Stimulated activated CD4-positive, alpha-beta T cell treated with anti-CD3 and anti-CD28 coated beads, Interleukin-15, amount 100 ng/mL, for 24 hours (primary cell): ENCODE measurements at places on chromosomes 1 and 21.
A peak's percentile ranks its signal among the peaks of the same experiment; 100 is the strongest.

- no peak for DNase-seq
These were observed 329.3 kb upstream of the PRMT6 start for GRCh38 chr1:106727171-106727570.

- DNase-seq: no peak
These were observed 15.9 kb downstream of the LZIC start for GRCh38 chr1:9927259-9927658.

DNA sequence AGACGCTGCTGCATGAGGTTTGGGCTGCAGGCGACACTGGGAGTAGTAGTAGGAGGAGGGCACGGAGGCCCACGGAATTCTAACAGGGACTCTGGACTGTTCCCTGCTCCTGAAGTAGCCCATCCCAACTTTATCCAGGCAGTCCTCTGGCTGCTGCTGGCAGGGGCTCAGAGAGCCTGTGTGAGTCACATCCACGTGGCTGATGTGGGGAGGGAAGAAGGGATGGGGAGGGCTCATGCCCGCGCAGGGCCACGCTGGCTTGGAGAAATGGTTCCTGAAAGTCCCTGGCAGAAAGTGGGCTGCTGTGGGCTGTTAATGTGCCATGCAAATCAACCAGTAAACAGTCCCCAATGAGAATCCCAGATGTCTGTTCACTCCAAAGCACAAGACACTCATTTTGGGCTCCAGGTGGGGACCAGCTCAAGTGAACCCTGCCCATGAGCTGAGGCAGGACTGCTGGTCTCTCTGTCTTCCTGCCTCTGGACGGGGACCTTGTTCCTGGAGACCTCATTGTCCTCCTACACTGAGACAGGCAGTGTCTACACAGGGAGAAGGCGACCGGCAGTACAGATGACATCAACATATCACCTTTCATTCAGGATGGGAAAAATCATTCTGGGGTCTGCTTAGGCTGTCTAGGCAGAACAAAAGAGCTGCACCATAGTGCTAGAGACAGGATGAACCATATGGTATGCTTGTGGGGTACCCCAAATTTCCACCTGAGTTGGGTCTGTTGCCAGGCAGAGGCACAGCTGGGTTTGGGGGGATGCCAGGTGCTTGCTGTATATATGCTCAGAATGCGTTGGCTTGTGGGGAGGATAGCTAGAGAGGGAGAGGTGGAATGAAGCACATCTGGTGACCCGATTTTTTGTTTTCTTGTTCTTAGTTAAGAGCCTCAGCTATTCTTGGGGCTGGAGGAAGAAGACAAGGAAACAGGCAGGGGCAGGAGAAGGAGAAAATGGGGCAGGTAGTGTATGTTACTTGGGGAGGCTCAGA is 57.9 kb upstream of the FMOD start:
- DNase-seq: no peak

- no peak for DNase-seq
These were observed at the start of gene INSRR for GRCh38 chr1:156858959-156859522. Gene INSRR (minus strand): TSS chr1:156859117. CDS start chr1:156858621, 496 bp downstream.

GRCh38 chr21:35603494-35603893 is 456.8 kb downstream of the SETD4 start:
- DNase-seq: no peak

GRCh38 chr1:197027359-197027758 is 39.7 kb downstream of the F13B start:
- DNase-seq: no peak

GRCh38 chr1:36583980-36584782 is 101.5 kb upstream of the CSF3R start:
- no peak for DNase-seq

DNA sequence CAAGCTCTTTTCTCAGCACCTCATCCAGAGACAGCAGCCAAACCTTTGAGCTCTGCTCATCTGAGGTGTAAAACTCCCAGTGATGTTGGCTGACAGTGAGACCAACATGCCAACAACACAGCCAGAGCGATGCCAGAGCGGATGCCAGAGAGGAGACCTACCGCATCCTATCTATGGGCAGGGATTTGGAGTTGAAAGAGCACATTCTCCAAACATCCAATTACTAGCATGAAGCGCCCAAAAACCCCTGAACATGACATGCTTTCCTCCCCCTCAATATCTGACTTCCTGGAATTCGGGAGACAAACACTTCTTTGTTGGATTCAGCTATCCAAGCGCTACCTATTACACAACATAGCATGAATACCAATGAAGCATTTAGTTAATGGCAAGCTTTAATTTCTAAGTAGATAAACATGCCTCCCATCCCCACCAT is 23.1 kb upstream of the PAXBP1 start:
- no peak for DNase-seq

DNA sequence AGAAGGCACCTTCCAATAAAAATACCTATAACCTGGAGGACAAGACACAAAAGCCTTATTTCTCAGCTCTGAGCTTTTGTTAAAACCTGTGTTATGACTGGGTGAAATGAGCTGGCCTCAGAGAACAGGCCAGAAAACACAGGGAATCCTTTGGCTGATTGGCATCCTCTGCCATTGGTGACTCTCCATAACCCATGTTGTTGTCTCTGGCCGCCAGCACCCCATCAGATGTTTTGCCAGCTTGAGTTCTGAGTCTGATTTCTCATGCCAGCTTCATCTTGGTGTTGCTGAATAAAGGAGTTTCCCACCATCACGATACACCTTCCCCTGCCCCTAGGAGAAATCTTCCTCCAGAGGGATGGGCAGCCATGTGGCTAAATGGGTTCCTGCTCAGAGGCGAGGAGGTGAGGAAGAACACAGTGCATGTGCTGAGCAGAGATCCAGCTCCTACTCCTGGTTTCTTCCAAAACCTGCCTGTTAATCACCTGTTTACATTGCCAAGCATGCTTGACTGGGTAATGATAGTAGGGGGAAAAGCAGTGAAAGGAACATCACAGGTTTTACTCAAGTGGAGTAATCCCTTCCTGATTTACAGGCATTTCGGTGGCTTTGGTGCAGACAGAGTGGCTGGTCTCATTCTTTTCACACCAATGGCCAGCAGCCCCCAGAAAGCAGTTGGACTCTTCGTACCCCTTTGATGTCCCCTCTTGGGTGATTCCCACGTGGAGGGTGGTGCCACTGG is 109.8 kb downstream of the ROR1 start:
- DNase-seq: no peak

DNA sequence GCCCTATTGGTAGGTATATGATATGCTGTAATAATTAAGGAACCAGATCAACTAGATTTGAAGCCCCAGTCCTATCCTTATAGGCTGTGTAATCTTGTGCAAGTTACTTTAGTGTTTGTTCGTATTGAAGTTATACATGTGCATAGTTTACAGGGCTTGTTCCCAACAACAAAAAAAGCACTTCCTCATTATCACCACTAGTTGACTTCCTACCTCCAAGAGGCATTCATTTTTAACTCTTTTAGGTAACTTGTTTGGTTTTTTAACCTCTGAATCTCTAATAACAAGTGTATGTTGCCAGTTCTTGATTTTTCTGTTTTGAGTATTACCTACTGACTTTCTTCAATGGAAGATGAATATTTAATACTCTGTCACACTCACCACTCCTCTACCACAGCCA is 71.9 kb downstream of the ST3GAL3 start:
- no peak for DNase-seq

GRCh38 chr1:164772635-164773034 is 213.7 kb downstream of the PBX1 start:
- DNase-seq: peak; percentile 14

DNA sequence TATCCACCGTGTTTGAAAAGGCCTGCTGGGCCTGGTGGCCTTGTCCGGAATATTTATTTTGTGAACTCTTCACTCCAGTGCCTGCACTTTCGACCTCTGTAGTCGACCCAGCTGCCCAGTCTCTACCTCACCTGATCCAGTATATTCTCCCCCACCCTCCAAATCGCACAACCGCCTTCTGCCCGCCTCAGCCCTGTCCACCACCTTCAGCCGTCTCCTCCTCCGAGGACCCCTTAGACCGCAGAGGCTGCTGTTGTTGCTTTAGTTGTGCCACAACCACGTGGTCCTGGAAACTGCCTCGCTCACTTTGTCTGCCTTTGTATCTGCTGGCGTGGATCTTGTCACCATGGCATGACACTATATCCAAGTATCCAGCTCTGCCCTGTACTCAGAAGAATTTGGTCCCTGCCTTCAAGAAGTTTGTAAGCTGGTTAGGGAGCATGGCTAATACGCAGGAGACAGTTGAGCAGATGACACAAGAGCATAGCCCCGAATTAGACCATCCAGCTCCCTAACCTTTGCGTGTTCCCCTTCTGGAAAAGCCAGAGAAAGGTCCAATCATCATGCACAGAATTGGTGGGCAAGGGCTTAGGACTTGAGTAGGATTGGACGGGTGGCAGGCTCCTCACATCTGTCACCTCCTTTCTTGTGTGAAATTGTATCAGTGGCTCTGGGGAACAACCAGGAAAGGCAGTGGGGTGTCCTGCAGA is 1.5 kb downstream of the PHGDH start:
- no peak for DNase-seq

- DNase-seq: no peak
These were observed 43.9 kb upstream of the CRB1 start for GRCh38 chr1:197224160-197224559.

GRCh38 chr1:169708647-169709046 is 2.8 kb downstream of the SELL start:
- DNase-seq: no peak

- DNase-seq: peak; percentile 41
These were observed 24.8 kb upstream of the ALDH4A1 start for GRCh38 chr1:18927082-18927653.

GRCh38 chr1:173417563-173417962 is 59.6 kb upstream of the PRDX6 start:
- DNase-seq: no peak

DNA sequence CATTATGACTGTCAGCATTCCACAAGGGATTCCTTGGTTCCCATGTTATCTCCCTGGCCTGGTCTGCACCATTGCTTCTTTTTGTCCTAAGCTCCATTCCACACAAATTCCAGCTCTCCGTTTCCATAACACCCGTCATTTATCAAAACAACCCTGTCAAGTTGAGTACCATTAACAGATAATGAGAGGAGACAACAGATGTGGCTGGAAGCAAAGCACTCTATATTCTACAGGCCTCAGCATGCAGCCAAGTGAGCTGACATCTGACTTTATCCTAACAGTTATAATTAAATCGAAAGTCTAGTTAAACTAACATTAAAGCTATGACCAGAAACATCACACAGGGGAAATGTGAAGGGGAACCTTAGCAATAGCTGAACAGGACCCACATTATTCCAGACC is 110.4 kb downstream of the RERE start:
- no peak for DNase-seq

DNA sequence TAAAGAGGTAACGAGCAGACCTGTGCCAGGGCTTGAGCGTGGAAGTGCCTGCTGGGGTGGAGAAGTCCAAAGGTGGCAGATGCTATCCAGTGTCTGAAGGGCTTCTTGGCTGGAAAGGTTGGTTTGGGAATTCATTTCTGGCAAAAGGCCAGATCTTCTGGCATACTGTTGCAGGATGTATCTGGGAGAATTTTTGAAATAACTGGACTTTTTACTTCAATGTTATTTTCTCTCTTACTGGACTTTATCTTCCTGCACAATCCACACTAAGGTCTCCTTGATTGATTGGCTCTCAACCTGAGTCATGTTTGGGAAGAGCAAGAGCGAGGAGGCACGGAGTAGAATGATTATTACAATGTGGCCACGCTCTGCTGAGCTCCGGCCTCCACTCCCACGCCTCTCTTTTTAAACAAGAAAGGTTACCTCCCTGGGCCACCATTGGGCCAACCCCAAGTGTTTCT is 278.4 kb downstream of the TM2D1 start:
- no peak for DNase-seq

DNA sequence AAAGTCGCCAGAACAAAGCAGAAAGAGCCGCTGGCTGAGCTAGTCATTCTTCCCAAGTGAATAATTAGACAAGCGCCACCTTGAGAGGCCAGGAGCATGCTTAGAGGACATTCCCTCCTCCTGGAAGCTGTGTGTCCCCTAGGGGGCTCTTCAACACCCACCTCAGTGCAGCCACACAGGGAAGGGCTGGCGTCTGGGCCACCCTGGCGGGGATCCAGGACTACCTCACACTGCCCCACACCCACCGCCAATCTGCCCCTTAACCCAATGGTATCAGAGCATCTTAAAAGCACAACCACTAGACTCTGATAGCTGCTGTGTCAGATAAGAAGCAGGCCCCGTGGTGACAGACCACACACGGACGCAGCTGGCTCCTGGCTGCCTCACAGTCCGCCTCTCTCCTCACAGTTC is 24.9 kb downstream of the SETD4 start:
- DNase-seq: no peak

GRCh38 chr1:117857418-117857817 is 72.0 kb downstream of the GDAP2 start:
- DNase-seq: no peak

- DNase-seq: no peak
These were observed 334.3 kb upstream of the ADAMTS5 start for GRCh38 chr21:27301220-27301619.

GRCh38 chr1:207579436-207579799 is 65.5 kb upstream of the CR1L start:
- peak; percentile 35 for DNase-seq

DNA sequence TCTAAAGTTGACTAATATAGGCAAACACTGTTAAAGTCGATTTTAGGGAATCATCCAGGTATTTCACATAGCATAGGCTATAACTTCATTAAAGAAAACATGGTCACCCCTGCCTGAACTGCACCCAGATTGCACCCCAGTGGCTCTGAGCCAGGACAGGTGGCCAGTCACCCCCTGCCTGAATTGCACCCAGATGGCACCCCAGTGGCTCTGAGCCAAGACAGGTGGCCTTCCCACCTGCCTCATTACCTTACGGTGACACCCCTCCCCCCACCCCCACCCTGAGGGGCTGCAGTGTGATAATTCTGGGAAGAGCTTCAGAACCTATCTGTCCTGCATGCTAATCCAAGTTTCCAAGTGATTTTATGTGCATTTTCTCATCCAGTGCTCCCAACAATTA is 78.9 kb downstream of the DSCAM start:
- DNase-seq: no peak

GRCh38 chr1:10965546-10966226 is 46.8 kb upstream of the TARDBP start:
- DNase-seq: peak; percentile 31

DNA sequence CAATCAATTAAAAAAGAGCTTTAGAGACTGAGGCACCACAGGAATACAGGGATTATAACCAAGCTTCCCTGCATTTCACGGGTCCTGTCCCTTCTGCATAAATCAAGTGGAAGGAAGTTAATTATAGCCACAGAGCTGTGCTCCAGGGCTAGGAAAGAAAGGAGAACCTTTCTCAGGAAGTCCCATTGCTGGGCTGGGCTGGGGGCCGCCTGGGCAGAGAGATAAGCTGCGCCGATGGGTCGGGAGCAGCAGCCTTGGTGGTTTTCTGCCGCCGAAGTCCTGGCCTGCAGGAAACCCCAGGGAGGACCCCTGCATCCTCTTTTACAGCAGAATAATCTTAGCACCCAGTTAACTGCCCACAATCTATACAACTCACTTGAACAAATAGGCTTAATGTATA is 12.6 kb upstream of the CD34 start:
- DNase-seq: no peak

- no peak for DNase-seq
These were observed 34.1 kb upstream of the RGL1 start for GRCh38 chr1:183770816-183771128.

- peak; percentile 60 for DNase-seq
These were observed at the start of gene COL6A1 for GRCh38 chr21:45981151-45982091. Gene COL6A1 (plus strand): TSS chr21:45981770. CDS start chr21:45981851, 81 bp downstream.
